Hepatic stellate cell (primary cell): ENCODE measurements at places on chromosomes 6 and 20.
A peak's percentile ranks its signal among the peaks of the same experiment; 100 is the strongest.

DNA sequence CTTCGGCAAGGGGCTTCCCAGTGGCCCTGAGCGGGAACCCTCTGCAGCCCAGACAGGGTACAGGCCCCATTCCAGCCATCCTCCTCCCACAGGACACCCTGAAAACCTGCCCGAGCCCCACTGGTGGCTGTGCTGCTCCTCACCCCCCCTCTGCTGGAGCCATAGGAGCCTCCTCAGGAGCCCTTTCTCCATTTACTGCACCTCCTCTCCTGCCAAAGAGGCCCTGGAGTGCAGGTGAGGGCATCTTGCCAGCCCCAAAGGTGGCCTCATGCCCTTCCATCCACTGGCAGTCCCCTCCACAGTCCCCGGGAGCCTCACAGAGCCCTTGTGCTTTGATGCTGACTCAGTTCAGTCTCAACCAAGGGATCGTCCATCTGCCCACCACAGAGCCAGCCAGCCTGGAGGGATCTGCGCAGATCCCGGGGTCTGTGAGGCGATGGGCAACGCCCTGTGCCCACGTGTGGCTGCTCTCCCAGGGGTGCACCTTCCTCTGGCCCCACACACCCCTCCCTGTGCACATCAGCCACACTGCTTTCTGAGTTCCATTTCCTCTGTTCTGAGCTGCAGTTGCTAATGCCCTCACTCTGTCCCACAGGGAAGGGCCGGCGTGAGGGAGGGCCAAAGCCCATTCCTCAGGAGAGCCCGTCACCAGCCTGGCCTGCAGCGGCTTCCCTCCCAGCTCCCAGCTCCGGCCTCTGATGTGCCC, 228.5 kb downstream of the DLL1 start:
- DNase-seq = no peak

GRCh38 chr6:6659600-6660327, 71.2 kb downstream of the LY86 start:
- no peak for DNase-seq

DNA sequence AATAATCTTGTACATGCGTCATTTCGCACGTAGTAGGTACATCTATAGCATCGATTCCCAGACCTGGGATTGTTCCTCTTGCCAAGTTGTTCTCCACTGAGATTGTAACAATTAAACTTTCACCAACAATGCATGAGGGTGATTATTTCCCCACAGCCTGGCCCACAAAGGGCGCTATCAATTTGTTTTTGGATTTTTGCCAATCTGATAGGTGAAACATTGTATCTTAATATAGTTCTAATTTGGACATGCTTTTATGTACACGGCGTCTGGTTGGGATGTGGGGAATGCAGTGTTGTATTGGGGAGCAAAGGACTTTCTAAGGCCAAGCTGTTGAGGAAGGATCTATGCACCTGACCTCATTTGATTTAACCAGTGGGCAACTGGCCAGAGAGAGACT, 59.5 kb downstream of the VEGFA start:
- no peak for DNase-seq

DNA sequence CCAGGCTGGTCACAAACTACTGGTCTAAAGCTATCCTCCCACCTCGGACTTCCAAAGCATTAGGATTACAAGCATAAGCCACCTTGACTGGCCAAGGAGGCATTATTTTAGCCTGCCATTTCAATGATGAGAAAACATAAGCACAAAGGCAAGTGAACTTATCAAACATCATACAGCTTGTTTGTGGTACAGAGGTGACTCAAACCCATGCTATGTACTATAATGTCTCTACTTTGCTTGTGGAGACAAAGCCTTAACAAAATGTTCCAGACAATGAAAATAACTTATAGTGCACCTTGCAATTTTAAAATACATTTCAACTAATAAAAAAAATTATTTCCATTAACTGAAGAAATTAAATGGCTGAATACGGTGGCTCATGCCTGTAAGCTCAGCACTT, 26.2 kb downstream of the HDAC2 start:
- no peak for DNase-seq

DNA sequence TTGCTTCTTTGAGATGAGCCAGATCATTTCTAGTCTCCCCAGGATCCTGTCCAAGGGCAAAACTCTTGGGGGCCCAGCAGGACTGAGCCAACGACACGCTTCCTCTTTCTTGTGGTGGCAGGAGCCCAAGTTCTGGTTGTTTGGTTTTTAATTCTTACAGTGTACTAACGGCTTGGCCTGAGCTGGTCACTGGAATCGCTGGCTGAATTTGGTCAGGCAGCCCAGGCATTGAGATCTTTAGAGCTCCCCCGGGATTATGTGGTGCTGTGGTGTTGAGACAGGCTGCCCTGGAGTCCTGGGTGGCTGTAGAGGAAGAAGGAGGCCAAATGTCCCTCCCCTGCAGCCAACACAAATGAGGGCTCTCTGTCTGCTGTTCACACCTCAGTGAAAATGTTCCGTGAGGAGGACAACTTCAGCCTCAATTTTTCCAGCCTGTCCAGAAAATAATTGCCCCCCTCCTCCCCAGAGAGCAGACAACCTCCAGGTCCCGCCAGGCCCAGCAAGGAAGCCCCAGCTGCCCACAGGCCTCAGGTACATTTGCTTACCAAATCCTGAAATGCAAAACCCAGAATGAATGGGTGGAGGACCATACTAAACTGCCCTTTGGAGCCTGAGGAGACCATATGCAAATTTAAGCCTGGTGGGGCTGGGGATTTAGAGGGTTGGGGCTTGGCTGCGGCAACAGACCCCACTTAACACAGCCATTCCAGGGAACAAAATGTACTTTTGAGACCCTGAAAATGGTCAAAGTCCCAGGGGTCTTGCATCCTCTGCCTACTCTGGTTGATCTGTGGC, 23.6 kb downstream of the BNIP5 start:
- no peak for DNase-seq

- no peak for DNase-seq
Measured at GRCh38 chr20:22515264-22515663, 69.1 kb downstream of the FOXA2 start.

DNA sequence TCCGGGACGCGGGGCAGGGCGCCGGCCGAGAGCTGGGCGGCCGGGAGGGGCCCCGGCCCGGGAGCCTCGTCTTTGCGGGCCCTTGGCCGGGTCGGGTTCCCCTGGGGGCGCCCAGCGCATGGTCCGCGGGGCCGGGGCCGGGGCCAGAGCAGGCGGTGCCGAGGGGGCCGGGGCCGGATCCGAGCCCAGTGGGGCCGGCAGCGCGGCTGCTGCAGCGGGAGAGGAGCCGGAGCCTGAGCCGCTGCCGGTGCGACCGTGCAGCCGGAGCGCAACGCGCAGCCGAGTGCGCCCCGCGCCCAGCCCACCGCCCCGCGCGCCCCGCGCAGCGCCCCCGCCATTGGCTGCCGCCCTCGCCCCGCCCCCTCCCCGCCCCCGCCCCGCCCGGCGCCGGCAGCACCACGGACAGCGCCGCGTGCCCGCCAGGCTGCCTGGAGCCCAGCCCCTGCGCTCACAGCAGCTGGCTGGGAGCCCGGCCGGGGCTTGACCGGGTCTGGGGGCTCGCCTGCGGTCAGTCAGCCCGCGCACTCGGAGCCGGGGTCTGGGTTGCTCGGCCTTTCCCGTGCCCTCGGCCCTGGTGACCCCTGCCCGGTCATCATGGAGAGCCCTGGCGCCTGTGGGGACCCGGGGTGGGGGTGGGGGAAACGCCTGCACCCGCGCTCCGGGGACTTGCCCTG, at the start of gene HRH3:
TSS of gene HRH3 (minus strand) at position 287 of the 674 bp plus-strand sequence. CDS start 308 bp downstream, outside the sequence.
- DNase-seq = peak; percentile 70

- DNase-seq = no peak
Measured at GRCh38 chr6:145135702-145136101, 599.6 kb downstream of the EPM2A start.

GRCh38 chr6:139605350-139605749, 230.9 kb upstream of the CITED2 start:
- no peak for DNase-seq

- DNase-seq = peak; percentile 21
Measured at GRCh38 chr6:18507561-18507960, 120.4 kb downstream of the RNF144B start.

- DNase-seq = no peak
Measured at GRCh38 chr6:157325069-157325805, 1.9 kb upstream of the TMEM242 start.

DNA sequence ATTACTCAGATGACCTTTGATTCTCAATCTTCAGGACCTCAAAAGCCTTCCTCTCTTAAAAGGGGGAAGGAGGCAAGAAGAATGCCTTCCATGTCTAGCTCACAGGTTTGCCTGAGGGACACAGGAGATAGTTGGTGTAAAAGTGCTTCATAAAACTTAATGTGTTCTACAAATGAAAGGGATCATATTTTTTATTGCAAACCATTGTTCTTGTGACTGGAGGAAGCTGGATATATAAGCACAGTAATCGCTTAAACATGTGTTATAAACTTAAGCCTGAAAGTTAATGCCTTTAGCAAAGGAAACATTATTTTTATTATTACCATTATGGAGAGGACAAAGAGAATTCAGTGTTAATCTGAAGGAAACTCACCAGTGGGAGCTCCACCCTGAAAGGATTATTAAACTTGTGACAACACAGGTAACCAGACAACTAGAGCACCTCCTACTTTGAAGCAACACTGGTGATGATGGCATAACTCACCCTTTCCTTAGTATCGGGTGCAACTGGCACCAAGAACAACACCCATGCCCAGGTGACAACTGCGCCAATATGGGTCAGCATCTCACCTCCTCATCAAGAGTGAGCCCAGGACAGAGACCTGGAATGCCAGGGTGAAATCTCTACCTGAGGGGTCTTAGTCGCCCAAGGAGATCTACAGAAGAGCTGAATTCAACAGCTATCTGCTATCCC, 288.7 kb upstream of the PRDM1 start:
- DNase-seq = no peak

GRCh38 chr6:112049026-112049799, 4.7 kb upstream of the CCN6 start:
- DNase-seq = peak; percentile 31

DNA sequence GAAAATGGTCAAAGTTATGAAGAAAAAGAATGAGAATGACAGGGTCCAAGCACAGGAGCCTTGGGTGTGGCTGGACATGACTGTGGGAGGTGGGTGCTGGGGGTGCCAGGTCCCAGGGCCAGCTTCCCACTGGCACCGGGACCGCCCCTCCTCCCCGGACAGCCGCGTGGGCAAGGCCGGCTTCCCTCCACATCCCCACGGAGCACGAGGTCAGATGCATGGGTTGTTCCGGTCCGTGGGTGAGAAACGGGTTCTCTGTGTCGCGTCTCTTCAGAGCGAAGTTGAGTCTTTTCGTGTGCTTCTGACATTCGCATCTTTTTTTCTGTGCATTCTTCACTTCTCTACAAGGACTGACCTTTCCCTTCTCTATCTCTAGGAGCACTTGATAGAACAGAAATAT, 30.1 kb downstream of the KIF25 start:
- no peak for DNase-seq

DNA sequence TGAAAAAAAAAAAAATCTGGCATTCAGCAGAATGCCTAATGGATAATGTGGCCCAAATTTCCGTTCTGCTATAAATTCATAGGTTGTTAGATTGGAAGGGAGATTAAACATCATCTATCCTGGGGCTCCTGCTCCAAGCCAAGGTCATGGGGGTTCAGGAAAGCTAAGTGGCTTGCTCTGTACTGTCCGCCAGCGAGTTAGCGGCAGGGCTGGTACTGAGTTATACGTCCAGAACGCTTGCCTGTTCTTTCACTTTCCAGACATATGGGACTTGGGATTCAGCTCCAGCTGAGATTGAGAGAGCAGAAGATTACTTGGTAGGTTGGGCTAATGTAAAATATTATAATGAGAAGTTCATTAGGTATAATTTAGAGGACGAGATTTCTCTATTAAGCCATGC, 858 bp downstream of the RWDD1 start:
- DNase-seq = peak; percentile 47

DNA sequence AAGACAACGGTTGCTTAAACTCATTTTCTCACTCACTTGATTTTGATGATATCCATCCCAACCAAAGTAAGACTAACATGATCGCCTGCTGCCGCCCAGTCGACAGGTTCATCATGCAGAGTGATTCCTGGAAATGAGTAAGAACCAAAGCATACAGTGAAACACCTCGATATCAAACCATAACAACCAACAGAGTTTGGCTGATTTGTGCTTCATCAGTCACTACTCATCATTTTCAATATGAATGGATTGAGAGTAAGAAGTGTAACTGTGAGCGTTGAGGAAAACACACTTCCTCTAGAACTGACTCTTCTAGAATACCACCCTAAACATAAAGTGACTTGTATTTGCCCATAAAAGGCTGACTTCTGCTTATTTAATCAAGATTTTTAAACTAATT, 29.2 kb upstream of the ALDH8A1 start:
- DNase-seq = no peak

GRCh38 chr6:154510144-154510905, at the start of gene CNKSR3:
CNKSR3 (minus strand) TSS chr6:154510685; CDS start chr6:154510114, 571 bp downstream.
- DNase-seq = peak; percentile 81

- DNase-seq = no peak
Measured at GRCh38 chr6:163209005-163209404, 205.5 kb upstream of the QKI start.

DNA sequence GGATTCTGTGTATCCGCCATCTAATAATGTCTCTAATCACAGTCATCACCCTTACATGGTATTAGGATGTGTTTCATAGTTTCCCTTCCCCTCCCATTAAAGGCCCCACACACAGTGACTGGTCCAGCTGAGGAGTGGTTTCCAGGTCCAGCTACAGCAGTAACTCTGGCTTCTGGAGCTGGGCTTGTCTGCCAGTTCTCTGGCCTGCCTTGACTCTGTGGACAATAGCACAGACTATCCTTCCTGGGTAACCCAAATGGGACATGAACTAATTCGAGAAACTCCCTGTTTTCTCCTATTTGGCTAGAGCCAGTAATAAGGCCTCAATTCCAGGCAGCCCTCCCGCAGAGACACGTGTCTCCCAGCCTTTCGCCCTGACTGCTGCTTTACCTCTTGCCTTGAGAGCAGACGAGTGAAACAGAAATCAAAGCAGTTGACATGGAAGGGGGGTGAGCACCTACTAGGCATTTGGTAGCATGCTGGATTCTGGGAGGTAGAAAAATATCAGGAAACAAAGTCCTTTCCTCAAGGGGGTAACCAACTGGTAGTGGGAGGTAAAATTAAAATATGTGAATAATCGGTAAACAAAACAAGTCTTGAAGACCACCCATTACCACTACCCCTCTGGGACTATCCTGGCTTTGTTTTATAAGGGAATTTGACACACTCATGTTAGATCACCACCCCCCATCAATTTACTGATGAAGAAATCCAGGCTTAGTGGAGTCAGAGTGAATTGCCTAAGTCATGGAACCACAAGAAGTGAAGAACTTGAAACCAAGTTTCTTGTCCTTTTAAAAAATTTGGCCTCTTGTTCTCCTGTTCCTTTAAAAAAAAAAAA, 1.2 kb downstream of the TRAF3IP2 start:
- peak; percentile 57 for DNase-seq
